AG09309 (cell line): ENCODE measurements at places on chromosomes 6 and 20.

DNA sequence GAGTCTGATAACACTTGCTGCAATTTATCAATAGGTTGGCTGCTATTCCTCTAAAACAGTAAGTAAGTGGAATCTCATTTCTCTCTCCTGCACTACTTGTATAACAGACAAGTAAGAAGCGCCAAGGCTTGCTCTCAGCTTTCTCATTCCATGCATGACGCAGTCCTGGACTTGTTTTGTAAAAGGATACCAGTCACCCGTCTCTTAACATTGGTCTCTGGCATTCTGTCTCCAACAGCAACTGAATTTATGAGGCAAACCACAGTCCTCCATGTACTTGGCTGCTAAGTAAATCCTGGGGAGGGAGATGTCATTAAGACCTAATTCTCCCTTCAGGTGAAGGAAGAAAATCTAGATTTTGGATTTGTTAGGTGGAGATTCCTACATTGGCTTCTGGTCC lies 115.4 kb downstream of the OPN5 start:
- no peak for DNase-seq

GRCh38 chr6:95948324-95948723 lies 67.5 kb upstream of the FUT9 start:
- no peak for DNase-seq

- no peak for DNase-seq
Observed at GRCh38 chr6:140812636-140813035, 1320.1 kb upstream of the GJE1 start.

DNA sequence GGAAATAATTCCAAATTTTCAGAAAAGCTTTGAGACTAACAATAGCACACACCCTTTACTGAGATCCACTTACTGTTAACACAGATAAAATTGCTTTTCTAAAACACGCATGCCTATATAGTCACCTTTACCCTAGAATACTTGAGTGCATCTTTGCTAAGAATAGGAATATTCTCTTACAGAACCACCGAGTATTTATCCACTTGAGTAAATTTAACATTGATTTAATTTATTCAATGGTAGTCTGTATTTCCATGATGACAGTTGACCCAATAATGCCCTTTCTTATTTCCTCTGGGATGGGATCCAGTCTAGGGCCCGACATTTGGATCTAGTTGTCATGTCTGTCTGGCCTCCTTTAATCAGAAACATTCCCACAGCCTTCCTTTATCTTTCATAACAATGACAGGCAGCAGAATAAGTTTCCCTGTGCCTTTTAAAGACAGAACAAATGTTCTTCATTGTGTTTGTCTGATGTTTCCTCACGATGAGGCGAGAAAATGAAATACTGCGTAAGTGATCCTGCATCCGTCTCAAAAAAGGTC lies 56.6 kb upstream of the ERVFRD-1 start:
- no peak for DNase-seq

- no peak for DNase-seq
Observed at GRCh38 chr20:48704761-48705160, 123.0 kb downstream of the PREX1 start.

DNA sequence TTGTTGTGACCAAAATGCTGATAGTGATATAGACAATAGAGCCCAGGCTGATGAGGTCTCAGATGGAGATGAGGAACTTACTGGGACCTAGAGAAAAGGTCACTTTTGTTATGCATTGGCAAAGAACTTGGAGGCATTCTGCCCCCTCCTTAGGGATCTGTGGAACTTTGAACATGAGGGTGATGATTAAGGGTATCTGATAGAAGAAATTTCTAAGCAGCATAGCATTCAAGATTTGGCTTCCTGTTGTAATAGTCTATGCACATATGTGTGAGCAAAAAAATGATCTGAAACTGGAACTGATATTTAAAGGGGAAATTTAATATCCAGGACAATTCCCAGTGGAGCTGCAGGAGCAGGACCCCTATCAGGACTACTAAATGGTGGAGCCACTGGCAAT lies 17.1 kb downstream of the HLA-A start:
- no peak for DNase-seq

- DNase-seq: no peak
Observed at GRCh38 chr20:23254034-23254433, 96.6 kb upstream of the NXT1 start.

DNA sequence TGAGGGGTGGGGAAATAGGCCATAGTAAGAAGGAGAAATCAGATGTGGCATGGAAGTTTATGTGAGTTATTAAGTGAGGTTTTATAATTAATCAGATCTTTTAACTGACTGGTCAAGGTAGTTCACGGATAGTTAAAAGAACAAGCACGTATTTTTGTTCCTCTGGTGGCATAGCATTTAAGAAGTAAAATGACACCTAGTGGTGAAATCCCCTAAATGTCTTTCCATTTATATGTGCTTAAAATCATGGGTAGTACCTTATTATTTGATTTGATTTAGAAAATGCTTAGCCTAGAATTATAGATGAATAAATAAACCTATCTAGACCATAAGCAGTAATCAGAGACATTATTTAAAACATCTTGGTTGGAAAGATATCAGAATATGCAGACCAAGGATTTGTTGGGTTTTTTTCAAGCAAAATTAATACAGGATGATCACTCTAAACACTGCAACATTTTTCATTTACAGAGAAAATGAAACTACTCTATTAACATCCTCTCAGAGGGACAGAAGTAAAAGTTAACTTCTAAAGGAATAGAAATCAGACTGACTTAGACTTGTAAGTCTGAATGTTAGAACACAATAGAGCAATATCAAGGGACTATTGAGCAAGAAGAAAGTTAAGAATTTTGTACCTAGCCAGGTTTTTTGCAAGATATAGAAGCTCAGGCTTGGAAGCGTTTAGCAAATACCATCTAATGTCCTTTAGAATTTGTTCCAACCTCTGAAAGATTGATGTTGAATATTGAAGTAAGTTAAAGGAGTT lies 81.1 kb downstream of the STXBP5 start:
- DNase-seq: peak; percentile 20

- DNase-seq: no peak
Observed at GRCh38 chr6:13924949-13925881, at the start of gene RNF182. TSS of gene RNF182 (plus strand) at chr6:13924952. CDS start at chr6:13977120, 52,168 bp downstream.

DNA sequence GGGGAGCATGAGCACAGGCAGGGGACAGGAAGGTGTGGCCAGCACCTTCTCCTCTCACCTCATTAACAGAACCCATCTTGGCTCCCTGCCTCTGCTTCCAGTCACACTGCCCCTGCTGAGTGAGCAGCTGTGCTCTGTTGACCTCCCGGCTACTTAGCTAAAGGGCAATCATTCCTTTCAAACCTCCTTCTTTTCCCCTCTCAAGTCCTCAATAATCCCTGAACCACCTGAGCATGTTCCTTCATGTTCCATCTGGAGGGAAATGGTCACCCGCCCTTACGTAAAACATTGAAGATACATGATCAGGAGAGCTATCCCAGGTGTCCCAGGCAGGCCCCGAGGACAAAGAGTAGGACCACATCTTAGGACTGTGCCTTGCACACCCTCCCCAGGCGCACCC lies 21.7 kb upstream of the MRPS10 start:
- DNase-seq: no peak

DNA sequence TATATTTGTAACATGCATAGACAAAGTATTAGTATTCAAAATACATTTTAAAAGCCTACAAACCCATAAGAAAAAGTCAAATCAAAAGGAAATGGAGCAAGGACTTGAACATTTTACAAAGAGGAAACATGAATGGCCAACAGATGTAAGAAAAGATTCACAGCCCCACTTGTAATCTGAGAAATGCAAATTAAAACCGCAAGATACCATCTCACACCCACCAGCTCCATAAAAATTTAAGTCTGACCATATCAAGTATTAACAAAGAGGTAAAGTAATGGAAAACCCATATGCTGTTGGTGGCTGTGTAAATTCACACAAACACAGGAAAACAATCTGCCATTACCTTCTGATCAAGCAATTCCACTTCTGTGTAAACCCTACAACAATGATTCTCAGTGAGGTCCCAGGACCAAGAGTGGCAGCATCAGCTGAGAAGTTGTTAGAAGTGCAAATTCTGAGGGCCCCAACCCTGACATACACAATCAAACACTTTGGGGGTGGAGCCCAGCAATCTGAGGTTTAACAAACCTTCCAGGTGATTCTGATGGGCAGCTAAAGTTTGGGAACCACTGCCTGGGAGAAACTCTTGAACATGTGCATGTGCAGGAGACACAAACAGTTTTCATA lies 30.9 kb downstream of the BCL2L1 start:
- DNase-seq: peak; percentile 52

DNA sequence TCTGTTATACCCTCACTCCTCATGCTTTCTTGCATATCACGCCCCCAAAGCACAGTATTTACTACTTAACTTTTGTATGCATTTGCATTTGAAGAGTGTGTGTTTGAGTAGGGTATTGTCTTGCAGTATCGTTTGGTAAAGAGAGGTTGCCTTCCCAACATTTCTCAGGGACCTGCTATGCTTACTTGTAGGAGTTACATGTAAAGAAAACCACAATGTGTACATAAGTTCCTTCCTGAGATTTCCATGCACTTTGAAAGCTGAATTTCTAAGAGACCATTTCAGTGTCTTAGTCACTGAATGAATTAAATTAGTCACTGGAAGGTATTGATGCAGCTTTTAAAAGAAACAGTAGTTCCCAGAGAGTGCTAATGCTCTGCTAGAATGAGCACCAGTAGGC lies 159.3 kb upstream of the LAMA2 start:
- DNase-seq: no peak

GRCh38 chr20:15222502-15223330 lies 885.3 kb upstream of the FLRT3 start:
- DNase-seq: no peak

GRCh38 chr6:164346631-164347030 lies 932.1 kb downstream of the QKI start:
- no peak for DNase-seq

DNA sequence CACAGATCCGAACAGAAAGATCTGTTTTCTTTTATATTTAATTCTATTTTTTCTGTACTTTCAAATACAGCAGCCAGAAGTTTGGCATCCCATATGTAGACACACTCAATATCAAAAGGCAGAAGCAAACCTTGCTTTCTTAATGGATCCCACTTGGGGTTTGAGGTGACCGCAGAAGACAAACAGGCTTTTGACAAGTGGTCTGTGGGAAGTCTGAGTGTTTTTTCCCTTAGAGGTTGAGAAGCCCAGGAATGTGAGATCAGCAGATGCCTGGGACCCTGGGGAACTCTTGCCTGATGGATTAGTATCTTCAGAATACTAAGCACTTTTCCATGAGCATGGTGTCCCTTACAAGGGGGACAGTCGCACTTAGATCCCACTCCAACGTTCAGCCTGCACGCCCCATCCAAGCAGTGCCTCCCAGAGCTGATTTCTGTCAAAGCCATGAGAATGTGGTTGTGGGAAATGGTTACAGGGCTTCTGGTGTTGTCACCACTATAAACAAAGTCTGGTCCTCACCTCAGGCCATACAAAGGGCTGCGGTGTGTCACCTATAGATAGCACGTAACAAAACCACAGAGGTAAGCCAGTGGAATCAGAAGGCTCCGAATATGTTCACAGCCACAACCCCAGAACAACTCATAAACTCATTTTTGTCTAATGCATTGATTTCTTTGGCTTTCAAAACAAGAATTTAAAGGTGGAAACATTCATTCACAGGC lies 12.7 kb downstream of the IL17F start:
- DNase-seq: no peak

DNA sequence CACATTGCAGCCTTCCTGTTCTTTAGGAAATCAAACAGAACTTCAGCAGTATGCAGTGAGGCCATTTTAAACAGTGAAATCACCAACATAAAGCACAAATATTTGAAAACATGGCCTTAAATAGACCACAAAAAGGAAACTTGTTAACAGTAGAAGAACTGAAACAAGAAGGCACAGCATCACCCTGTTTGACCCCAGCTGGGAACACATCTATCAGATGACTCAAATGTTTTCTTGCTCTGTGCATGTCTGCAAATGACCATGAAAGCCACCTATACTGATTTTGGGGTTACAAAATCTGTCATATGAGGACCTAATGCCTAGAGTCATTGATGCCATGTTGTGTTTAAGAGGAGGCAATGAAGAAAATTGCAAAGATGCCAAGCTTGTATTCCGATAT lies 123.8 kb upstream of the ADGRF1 start:
- DNase-seq: no peak

GRCh38 chr6:146444189-146444588 lies 99.4 kb upstream of the RAB32 start:
- DNase-seq: no peak

- no peak for DNase-seq
Observed at GRCh38 chr20:8874437-8874836, 194.4 kb upstream of the PLCB4 start.

DNA sequence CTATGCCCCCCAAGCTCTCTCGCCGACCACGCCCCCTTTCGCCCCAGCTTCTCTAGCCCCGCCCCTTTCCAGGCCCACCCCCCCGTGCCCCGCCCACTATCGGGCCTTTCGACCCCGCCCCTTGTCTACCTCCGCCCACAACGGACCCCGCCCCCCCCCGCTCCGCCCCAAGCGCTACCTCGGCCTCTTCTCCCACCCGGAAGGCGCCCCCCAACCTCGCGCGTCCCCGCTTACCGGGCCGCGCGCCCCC lies 200 bp downstream of the ZBTB22 start:
- DNase-seq: no peak

- peak; percentile 45 for DNase-seq
Observed at GRCh38 chr6:12356983-12357972, 67.1 kb downstream of the EDN1 start.

DNA sequence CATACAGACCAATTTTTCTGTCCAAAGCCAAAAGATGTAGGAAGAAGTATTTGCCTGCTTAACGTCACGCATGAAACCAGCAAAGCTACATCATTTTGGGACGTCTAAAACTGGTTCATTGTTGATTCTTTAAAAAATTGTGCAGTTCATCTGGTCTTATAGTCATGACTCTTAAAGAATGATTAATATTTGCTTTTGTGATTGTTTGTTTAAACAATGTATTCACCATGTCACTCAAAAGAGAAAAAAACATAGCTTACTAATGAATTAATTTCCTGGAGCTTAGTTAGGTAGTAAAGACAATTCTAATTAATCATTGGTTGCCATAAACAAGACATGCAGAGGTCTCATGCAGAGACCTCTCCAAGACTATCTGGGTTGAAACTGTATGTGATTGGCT lies 157.3 kb downstream of the RPS12 start:
- no peak for DNase-seq

DNA sequence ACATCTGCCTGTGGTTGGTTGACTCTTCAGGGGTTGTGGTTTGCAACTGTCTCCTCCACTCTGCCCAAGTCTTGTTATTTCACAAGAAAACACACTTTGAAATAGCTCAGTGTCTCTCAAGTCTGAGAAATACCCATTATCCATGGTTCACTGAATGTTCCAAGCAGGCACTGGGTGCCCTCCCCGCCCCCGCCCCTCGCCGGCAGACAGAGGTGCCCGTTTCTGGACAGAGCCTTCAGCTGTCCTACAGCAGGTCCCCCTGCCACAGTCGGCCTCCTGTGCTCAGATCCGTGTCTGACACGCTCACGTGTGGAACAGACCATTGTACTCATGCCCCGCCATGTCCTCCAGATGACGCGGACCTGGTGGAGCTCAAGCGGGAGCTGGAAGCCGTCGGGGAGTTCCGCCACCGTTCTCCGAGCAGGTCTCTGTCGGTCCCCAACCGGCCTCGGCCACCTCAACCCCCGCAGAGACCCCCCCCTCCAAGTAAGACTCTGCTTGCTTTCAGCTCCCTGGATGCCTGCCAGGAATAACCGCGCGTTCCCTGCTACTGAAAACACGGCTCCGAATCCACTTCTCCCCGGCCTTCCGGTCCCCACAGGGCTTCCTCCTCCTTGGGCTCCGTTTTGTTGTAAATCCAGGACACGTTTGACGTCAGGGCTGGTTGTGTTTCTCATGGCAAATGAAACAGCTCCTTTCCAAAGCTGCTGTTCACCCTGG lies 81.4 kb downstream of the SERAC1 start:
- peak; percentile 73 for DNase-seq
